ENCODE measurements at places on chromosomes 7 and 10.

GRCh38 chr7:51016546-51016945 is 233.8 kb upstream of the GRB10 start:
- no peak for DNase-seq

GRCh38 chr7:112495810-112496462 is 15.1 kb downstream of the LSMEM1 start:
- DNase-seq: peak; percentile 77

- DNase-seq: no peak
Observed at GRCh38 chr10:22464966-22465629, 119.8 kb downstream of the SPAG6 start.

DNA sequence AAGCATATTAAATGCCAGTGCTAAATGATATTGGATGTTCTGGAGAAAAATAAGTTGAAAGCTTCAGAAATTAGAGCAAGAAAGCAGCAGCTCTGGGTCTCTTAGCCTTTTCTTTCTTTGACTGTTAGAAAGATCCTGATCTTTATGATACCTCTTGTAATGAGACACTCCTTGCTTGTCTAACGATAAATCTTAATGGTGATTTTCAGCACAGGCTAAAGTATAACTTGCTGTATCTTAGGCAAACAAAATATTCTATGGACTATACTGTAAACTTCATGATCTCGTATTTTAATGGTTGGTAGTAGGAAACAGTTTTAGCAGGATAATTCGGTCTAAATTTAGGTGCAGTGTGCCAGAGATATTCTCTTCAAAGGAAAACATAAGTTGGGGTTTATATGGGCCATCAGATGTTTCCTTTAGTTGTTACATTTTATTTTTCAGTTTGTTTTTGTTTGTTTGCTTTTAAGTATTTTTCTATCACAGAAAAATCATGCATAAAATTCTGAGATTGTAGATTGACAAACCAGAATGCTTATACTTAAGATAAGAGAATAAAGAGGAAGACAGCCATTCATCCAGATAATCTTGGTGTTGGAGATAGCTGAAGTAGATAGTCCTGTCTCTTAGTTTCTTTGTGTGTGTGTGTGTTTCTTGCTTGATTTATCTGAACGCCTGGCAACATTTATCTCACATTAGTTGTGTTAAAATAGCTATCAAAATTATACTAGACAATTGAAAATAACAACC is 4.7 kb downstream of the CASD1 start:
- no peak for DNase-seq

DNA sequence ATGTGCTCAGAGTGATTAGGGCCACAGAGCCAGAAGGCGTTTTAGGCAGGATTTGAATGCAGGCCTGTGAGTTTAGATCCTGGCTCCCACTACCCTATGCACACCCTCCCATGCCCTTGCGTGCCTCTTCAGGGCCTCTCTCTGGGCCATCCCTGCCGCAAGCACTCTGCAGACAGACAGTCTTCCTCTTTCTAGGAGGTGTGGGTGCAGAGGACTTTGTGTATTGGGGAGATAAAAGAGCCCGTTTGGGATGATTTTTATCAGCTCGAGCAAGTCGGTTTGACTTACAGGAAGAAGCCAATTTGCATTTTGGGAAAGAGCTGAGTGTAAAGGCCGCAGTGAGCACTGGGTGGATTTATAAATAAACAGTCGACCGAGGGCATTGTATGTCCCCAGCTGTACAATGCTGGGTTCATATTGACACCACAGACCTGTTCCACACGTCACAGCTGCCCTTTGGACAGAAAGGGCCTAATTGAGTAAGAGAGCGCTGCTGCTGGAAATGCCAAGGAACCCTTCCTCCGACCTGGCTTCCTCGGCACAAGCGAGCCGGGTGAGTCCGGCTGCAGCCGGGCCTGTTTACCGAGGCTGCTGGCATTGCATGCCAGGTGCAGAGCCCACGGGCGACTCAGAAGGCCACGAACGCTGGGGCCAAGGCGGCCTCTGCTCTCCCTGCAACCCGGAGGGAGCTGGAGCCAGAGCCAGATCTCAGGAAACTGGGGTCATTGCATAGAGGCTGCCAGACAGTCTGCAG is 25.1 kb downstream of the ZMIZ1 start:
- no peak for DNase-seq

- DNase-seq: no peak
Observed at GRCh38 chr7:135330088-135330487, 96.5 kb downstream of the STRA8 start.

GRCh38 chr10:132232023-132232951 is 45.5 kb downstream of the DPYSL4 start:
- DNase-seq: peak; percentile 41

- DNase-seq: no peak
Observed at GRCh38 chr10:4643471-4643870, 182.5 kb upstream of the AKR1E2 start.

GRCh38 chr10:8061274-8062211 is 7.1 kb downstream of the GATA3 start:
- DNase-seq: no peak

- no peak for DNase-seq
Observed at GRCh38 chr7:129739427-129739826, 127.9 kb downstream of the NRF1 start.

DNA sequence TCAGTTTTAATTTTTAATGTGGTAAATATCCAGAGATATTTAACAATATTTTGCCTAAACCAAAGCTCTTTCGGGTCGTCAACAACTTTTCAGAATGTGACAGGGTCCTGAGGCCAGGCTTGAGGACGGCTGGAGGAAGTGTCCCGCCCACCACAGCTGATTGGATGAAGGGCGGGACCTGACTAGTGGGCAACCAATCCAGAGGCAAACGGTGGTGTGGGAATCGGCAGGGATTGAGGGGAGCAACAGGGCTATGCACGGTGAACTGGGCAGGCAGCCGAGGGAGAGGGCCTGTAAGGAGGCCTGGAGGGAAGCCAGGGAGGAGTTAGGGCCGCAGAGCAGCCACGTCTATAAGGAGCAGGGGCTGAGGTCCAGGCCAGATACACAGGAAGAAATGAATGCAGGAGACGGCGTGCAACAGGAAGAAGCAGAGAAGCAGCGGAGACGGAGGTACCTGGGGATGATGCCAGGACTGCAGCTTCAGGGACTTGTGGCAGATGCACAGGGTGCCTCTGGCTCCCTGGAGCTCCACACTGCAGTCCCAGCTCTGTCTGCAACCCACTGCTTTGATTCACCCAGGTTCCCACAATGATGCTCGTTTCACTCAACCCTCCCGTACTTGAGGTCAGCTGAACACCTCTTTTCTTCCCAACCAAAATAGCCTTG is 46.1 kb upstream of the ZMIZ1 start:
- DNase-seq: no peak

DNA sequence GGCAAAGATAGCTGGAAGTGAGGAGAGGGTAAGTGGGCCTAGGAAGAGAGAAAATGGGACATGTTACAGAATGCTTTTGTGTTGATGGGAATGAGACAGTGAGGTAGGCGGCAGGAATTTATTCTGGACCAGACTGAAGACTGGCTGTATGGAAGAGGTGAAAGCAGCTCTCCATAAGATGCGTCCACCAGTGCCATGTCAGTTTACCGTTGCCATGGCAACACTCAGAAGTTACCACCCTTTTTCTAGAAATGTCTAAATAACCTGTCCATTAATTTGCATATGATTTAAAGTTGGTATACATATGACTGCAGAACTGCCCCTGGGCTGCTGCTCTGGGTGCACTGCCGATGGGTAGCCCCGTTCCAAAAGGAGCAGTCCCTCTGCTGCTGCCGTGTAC is 46.7 kb downstream of the RAB18 start:
- no peak for DNase-seq

DNA sequence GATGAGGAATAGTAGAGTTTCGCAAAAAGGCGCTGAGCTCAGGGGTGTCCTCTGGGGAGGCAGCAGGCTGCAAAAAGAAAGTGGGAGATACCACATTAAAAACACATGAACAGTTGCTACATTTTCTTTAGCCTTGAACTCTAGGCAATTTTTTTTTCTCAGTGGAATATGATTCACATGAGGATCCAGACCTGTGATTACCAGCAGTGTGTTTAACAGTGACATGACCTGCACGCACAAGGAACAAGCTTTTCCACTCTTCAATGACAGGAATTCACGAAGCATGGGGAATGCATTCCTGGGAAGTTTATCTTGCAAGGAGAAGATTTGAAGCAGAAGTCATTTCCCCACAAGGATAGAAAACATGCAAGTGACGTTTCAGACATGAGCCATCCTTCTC is 161.6 kb downstream of the ITGA8 start:
- no peak for DNase-seq

DNA sequence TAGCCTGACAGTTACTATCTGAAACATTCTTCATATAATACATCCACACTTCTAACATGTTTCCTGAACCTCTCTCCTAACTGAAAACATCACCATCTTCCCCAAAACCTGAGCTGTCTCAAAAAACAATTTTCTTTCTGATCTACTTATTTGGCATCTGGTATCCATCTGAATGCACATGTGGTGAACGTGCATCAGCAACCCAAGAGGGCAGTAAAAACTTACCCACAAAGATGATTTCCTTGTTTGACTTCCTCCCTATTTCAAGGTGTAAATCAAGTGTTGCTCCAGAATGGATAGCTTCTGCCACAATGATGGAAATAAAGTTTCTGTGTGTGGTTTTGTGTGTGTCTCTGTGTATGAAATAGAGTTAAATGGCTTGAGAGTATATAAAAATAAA is 500.4 kb downstream of the MAGI2 start:
- no peak for DNase-seq

- DNase-seq: no peak
Observed at GRCh38 chr10:104472957-104473745, 119.5 kb downstream of the CFAP58 start.

DNA sequence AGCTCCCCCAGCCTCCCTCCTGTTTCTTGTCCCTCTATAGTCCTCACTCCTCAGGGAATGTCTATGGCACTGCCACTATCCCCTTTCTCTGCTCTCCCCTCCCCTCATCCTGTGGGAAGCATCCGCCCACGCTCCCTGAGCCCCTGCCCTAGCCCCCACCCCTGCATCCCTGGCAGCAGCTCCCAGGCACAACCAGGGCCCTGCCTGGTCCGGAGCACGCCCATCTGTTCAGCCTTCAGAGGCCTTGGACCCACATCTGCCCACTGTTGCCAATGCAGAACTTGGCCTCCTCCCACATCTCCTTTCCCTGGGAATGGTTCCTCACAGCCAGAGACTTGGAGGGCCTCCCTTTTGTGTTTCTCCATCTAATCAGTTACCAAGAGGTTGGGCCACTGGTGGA is 20.4 kb upstream of the TBRG4 start:
- no peak for DNase-seq

GRCh38 chr7:135552148-135552547 is 5.6 kb upstream of the NUP205 start:
- DNase-seq: no peak

DNA sequence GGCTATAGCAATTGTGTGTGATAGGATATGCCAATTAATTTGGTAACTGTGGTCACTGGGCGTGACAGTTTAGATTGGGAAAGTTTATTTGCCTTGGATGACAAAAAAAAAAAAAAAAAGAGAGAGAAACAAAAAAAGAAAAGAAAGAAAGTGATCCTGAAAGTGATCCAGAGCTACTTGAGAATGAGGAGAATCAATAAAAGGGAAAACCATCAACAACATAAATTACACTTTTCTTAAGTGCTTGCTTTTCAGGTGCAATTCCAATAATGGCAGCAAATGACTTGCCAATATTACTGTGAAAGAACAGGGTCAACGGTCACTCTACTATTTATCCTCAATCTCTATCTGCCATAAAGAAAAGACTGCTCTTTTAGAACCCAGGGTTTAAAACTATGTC is 191.8 kb upstream of the SEMA3C start:
- DNase-seq: no peak

- DNase-seq: no peak
Observed at GRCh38 chr10:4766454-4766853, 59.6 kb upstream of the AKR1E2 start.

GRCh38 chr10:45592432-45592831 is 80.1 kb downstream of the ZFAND4 start:
- DNase-seq: no peak

GRCh38 chr10:32104181-32104580 is 48.0 kb upstream of the KIF5B start:
- DNase-seq: no peak
